Suprapubic skin (tissue), 4 donors: ENCODE measurements at places on chromosomes 13 and 19. TPM values are rescaled to one million over a fixed set of nuclear protein-coding genes. Genes with fewer than 3 reads are reported as not detected.

DNA sequence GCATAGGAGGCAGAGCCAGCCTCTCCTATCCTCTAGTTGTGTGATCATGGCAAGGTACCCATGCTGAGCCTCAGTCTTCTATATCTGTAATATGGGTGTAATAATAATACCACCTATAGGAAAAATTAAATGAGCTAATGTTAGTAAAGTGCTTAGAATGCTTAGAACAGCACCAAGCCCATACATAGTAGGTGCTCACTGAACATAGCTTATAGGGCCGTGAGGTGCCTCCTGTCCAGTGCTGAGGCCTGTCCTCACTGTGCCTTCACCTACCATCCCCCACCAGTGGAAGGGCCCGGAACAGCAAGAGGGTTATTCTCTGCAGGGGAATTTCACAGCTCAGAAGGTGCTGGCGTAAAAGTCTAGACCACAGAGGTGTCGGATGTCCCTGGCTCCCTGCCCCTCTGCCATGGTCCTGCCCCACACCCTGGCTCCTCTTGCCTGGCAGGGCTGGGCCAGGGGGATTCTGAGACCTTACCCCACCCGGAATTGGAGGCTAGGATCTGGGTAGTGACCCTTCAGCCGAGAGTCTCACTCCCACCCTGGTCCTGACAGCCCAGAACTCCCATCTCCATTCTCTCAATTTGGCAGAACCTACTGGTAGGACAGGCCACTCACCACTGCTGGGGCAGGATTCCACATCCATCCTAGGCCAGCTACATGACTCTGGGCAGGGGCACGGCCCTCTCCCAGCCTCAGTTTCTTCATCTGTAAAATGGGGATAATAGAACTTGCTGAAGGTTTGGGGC, 2.2 kb upstream of the SCN1B start:
- peaks cover 19% of the 10 kb centered on the region for H3K4me1 ChIP-seq
- no peak for DNase-seq
- H3K4me3 ChIP-seq, result no peak overlapping the region
- H3K36me3 ChIP-seq, result peaks cover 48% of the 10 kb centered on the region
- H3K27me3 ChIP-seq, result no peaks in the 10 kb centered on the region

DNA sequence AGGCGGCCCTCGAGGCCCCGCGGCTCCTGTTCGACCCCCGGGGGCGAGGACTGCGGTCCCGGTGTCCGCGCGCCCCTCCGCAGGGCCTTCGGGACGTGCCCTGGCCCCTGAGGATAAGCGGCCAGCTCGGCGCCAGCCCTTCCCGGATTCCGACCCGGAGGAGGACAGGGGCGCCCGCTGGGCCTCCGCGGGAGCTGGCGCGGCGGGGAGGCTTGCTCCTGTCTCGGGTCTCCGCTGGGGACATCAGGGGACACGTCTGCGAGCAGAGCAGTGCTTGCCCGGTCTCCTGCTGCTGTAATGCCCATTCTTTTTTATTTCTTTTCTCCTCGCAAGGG, 829 bp downstream of the B3GLCT start:
- H3K27me3 ChIP-seq, result no peaks in the 10 kb centered on the region
- peak overlapping the region; percentile 73 for H3K4me3 ChIP-seq
- H3K27ac ChIP-seq, result peak overlapping the region; percentile 97
- DNase-seq, result no peak
- peaks cover 36% of the 10 kb centered on the region for H3K4me1 ChIP-seq

GRCh38 chr19:30249911-30250310, 122.3 kb upstream of the ZNF536 start:
- DNase-seq, result no peak
- H3K36me3 ChIP-seq, result no peaks in the 10 kb centered on the region
- no peak overlapping the region for H3K27ac ChIP-seq
- peaks cover 57% of the 10 kb centered on the region for H3K27me3 ChIP-seq
- no peak overlapping the region for H3K4me3 ChIP-seq

DNA sequence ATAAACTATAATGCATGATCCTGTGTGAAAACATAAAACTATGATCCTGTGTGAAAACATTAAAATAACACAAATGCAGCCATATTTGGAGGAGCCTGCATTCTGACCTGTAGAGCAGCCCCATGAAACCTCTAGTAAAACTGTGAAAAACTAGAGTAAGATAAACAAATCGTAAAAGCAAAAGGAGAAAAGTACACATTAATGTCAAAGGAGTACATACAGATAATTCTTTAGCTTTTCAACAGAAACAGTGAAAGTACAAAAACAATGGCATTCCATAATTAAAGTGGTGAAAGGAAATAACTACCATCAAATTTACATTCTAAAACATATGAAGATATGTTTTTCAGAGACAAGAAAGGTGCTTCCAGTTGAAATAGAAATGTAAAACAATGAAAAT, 1267.2 kb downstream of the SLITRK1 start:
- no peak overlapping the region for H3K4me3 ChIP-seq
- no peaks in the 10 kb centered on the region for H3K36me3 ChIP-seq
- H3K27ac ChIP-seq, result no peak overlapping the region
- H3K4me1 ChIP-seq, result no peaks in the 10 kb centered on the region

DNA sequence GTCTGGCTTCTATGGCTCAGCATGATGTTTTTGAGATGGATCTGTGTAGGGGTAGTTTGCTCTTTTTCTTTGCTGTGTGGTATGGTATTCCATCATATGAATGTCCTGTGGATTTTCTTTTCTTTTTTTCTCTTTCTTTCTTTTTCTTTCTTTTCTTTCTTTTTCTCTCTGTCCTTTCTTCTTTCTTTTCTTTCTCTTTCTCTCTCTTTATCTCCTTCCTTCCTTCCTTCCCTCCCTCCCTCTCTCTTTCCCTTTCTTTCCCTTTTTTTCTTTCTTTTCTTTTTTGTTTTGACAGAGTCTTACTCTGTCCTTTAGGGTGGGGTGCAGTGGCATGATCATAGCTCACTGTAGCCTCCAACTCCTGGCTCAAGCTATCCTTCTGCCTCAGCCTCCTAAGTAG, 9.0 kb upstream of the HNRNPUL1 start:
- no peak overlapping the region for H3K27ac ChIP-seq
- H3K4me1 ChIP-seq, result no peaks in the 10 kb centered on the region
- H3K27me3 ChIP-seq, result no peaks in the 10 kb centered on the region
- DNase-seq, result no peak

GRCh38 chr13:95137096-95137495, 164.2 kb downstream of the ABCC4 start:
- H3K4me1 ChIP-seq, result peaks cover 5% of the 10 kb centered on the region
- H3K27me3 ChIP-seq, result no peaks in the 10 kb centered on the region
- H3K27ac ChIP-seq, result peak overlapping the region; percentile 31
- no peak overlapping the region for H3K4me3 ChIP-seq

- H3K27me3 ChIP-seq, result no peaks in the 10 kb centered on the region
- DNase-seq, result no peak
- no peak overlapping the region for H3K4me3 ChIP-seq
- no peaks in the 10 kb centered on the region for H3K4me1 ChIP-seq
Observed at GRCh38 chr13:106691341-106691740, 123.4 kb upstream of the ARGLU1 start.

DNA sequence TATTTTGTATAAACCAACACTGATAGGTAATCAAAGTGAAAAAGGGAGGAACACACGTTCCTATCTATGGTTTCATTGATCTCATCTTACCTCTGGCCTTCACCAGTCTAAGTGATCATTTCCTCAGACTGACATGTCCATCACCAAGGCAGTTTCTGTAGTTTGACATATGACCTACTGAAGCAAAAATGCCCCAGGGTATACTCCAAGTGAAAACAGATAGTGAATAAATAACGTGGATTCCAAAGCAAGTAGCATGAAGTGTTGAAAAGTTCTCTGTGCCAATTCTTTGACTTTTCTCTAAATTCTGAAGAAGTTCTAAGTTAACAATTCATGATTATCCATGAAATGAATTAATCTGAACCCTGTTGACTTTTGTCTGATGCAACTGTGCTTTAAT, 334.2 kb upstream of the SGCG start:
- H3K27ac ChIP-seq, result no peak overlapping the region
- H3K27me3 ChIP-seq, result no peaks in the 10 kb centered on the region
- no peak for DNase-seq
- no peaks in the 10 kb centered on the region for H3K4me1 ChIP-seq

DNA sequence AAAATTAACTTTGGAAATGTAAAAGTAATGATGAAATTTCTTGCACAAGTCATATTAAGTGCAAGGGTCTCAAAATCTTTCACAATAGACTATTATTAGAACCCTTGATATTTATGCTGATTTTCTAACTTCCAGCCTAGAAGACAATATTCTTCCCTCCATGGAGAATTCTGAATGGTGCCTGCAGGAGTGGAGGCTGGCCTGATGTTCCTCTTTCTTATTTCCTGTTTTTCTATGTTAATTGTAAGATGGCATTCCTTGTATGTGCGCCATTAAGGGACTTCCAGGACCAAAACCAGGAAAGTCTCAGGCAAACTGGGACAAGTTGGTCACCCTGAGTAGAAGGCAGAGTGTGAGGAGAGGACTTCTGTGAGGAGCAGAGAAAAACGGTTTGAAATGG, 294.9 kb downstream of the DLEU7 start:
- no peak overlapping the region for H3K4me3 ChIP-seq
- H3K27me3 ChIP-seq, result no peaks in the 10 kb centered on the region
- no peaks in the 10 kb centered on the region for H3K4me1 ChIP-seq

- DNase-seq, result no peak
- no peak overlapping the region for H3K4me3 ChIP-seq
- H3K36me3 ChIP-seq, result peaks cover 45% of the 10 kb centered on the region
- no peak overlapping the region for H3K27ac ChIP-seq
Observed at GRCh38 chr13:49927755-49928154, 8.4 kb downstream of the SPRYD7 start.

DNA sequence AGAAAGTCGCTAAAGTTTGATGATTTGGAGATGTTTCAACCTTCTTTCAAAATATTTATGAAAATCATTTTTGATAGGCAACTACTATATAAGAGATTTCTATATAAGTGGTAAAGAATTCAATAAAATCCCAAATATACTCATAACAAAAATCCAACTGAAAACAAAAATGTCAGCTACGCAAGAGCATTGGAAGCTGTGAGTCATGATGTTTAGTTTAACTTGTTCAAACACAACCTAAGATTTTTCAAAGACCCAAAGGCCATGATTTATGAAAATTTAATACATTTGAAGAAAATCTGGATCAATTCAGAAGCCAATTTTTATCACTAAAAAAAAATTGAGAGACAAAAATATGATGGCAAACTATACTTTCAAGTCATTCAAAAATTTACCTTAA, 226.6 kb downstream of the MZT1 start:
- no peaks in the 10 kb centered on the region for H3K27me3 ChIP-seq
- no peak overlapping the region for H3K27ac ChIP-seq
- no peaks in the 10 kb centered on the region for H3K36me3 ChIP-seq
- DNase-seq, result no peak
- H3K4me3 ChIP-seq, result no peak overlapping the region

- H3K27me3 ChIP-seq, result no peaks in the 10 kb centered on the region
- no peaks in the 10 kb centered on the region for H3K4me1 ChIP-seq
- no peak overlapping the region for H3K27ac ChIP-seq
- H3K4me3 ChIP-seq, result no peak overlapping the region
Observed at GRCh38 chr19:55697069-55697440, 22.0 kb downstream of the EPN1 start.

DNA sequence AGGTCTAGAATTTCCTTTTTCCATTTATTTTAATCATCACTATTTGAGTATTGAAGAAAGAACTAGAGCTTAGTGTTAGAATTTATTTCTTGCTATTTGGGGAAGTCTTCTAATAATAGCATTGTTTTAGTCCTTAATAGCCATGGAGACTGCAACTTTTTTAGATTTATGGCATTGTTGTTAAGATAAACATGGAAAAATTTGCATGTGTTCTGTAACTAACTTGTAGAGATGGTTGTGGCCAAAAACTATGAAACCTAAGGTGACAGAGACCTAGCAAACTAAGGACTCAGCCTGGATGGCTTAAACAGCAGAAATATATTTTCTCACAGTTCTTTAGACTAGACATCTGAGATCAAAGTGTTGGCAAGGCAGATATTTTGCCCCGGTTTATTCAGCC, 246.4 kb downstream of the SPRY2 start:
- H3K27ac ChIP-seq, result no peak overlapping the region
- no peaks in the 10 kb centered on the region for H3K27me3 ChIP-seq
- no peaks in the 10 kb centered on the region for H3K36me3 ChIP-seq
- H3K4me3 ChIP-seq, result no peak overlapping the region
- peaks cover 2% of the 10 kb centered on the region for H3K4me1 ChIP-seq
- no peak for DNase-seq

DNA sequence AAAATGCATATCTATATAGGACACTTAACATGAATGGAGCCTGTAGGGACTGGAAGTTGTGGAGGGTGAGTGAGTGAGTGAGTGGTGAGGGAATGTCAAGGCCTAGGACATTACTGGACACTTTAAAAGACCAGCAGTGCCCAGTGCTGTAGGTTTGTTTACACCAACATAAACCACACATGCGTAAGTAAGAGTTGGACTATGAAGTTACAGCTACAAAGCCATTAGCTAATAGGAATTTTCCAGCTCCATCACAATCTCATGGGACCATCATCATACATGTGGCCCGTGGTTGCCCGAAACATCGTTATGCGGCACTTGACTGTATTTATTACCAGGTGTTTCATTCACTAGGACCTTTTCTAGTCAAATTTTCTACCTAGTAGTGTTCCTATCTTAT, 49.2 kb downstream of the LATS2 start:
- no peak overlapping the region for H3K27ac ChIP-seq
- no peak overlapping the region for H3K4me3 ChIP-seq
- no peaks in the 10 kb centered on the region for H3K27me3 ChIP-seq
- peaks cover 2% of the 10 kb centered on the region for H3K36me3 ChIP-seq
- DNase-seq, result no peak

RFXAP gene
- 1.8 TPM for total RNA-seq

ATXN8OS gene
- total RNA-seq, result not detected

RGCC gene
- total RNA-seq, result 69.7 TPM

CALR3 gene
- not detected for total RNA-seq

DOCK6 gene
- total RNA-seq, result 188 TPM

ZNF665 gene
- total RNA-seq, result 2.6 TPM

GTF2F1 gene
- 31.4 TPM for total RNA-seq

ZNF69 gene
- total RNA-seq, result 6.7 TPM
